Hematopoietic multipotent progenitor cell treated with erythropoietin and hydrocortisone succinate and interleukin-3 and kit ligand, for 15 days (in vitro differentiated cells): ENCODE measurements at places on chromosomes 6 and 20.

- DNase-seq, result no peak
These were observed 7.6 kb upstream of the HIVEP2 start for GRCh38 chr6:142952614-142953013.

- no peak for DNase-seq
These were observed 23.5 kb downstream of the PLEKHG1 start for GRCh38 chr6:150622941-150623874.

DNA sequence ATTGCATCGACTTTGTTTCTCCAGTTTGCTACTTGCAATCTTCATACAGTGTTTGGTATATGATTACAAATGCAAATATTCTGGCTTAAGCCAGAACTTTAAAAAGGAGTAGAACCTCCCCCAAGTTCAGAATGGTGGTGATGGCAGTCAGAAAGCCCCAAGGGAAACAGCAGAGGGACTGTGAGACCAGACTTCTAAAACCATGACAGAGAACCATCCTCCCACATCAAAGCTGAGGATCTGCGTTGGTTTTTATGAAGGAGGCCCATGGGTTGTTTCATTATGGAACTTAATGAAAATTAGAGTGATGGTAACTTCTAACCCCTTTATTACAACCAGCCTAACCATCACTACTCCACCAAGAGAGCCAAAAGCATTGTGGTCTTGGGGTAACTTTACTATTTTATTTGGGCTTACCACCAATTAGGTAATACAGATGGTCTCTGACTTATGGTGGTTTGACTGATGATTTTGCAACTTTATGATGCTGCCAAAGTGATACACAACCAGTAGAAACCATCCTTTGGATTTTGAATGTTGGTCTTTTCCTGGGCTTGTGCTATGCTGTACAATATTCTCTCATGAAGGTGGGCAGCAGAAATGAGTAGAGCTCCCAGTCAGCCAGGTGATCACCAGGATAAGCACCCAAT, 10.9 kb upstream of the MRS2 start:
- no peak for DNase-seq

GRCh38 chr20:61909821-61910220, 155.9 kb downstream of the TAF4 start:
- no peak for DNase-seq

GRCh38 chr20:17835240-17835933, 133.2 kb downstream of the SNX5 start:
- DNase-seq, result no peak

- DNase-seq, result no peak
These were observed 245.9 kb upstream of the HS3ST5 start for GRCh38 chr6:114588726-114589125.

DNA sequence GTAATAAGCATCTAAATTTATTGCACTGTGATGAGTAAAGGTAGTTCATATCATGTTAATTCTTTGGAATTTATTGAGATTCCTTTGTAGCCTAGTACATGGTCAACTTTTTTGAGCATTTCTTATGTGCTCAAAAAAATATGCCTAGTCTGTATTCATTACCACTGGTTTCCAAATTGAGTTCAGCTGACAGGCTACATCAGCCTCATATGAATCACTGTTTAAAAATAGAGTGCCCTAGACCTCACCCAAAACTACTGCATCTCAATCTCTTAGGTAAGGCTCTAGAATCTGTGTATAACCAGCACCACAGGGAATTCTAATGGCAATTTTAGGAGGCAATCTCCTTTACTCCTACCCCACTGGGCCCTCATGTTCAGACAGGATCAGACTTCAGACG, 16.7 kb upstream of the FOXF2 start:
- no peak for DNase-seq

DNA sequence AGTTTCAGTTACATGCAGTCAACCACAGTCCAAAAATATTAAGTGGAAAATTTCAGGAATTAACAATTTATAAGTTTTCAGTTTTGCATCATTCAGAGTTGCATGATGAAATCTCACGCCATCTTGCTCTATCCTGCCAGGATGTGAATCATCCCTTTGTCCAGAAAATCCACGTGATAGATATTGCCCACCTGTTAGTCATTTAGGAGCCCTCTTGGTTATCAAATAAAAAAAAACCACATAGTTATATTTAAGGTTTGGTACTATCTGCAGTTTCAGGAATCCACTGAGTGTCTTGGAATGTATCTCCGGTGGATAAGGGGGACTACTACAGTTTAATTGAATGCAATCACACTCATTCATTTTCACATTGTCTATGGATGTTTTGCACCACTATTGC, 1249.0 kb upstream of the CITED2 start:
- DNase-seq, result no peak

DNA sequence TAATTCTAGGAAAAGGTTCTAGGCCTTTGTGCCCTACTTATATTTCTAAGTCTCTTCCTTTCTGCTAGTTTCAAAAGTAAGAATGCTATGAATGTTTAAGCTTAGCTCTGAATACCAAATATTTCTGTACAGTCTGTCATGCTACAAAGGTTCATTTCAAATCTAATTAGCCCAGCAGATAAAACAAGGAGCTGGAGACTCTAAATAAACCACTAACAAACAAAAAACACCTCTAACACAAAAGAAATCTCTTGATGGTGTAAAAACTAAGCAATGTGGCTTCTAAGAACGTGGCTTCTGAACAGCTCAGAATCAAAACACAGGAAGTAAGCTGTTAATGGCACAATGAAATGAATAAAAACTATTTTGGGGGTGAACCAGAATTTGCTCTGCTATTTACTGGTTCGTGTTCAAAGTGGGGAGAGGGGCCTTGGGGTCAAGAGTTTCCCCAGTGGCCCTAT, 198.3 kb downstream of the BCAS1 start:
- no peak for DNase-seq

- no peak for DNase-seq
These were observed 32.4 kb downstream of the PHACTR1 start for GRCh38 chr6:12748815-12749521.

DNA sequence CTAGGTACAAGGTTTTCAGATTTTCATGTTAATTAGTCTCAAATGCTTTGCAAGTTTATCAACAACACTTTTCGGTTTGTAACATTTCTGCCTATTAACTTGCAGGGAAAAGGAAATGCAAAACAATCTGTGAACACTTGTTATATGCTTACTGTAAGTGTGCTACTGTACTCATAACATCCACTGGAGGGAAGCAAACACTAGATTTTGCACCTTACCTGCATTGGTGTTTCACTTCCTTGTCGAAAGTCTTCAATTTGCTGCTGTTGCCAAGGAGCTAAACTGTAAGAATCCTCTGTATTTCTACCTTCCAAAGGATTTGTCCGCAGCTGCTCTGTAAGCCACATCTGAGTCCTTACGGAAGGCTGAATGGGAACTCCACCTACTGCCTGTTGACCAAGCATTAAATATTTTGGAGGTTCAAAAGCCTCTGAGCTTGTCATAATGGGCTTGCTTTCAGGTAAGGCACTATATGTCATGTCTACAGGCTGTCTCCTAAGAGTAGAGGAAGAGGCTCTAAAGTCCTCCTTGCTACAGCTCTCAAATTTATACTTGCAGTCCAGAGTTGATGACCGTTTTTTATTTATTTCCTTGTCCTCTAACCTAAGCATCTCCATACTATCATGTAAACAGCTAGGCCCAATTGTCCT, 17.3 kb downstream of the PLN start:
- DNase-seq, result no peak

GRCh38 chr6:41555326-41556300, 9.4 kb downstream of the FOXP4 start:
- DNase-seq, result no peak

DNA sequence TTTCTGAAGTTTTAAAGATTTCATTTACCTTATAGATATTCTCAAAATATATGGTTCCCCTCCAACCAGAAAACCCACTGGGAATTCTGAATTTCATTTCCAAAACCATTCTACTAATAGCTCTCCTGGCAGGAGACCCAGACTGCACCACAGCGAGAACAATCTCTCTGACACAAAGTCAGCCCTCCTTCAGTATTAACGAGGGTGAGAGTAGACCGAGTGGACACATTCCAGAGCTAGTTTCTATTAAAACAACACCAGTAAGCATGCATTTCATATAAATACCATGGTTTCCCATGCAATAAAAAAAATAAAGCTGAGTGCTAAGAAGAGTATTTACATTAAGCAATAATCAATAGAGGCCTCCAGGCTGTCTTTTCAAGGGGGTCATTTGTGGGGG, 899.6 kb upstream of the SLC35B3 start:
- no peak for DNase-seq

GRCh38 chr6:161443848-161444247, 170.0 kb upstream of the AGPAT4 start:
- DNase-seq, result no peak

- DNase-seq, result no peak
These were observed 7.8 kb upstream of the PLTP start for GRCh38 chr20:45919542-45920399.

GRCh38 chr6:124557873-124558272, 404.4 kb upstream of the RNF217 start:
- DNase-seq, result no peak

GRCh38 chr20:36499723-36500501, 41.4 kb upstream of the MYL9 start:
- DNase-seq, result no peak

DNA sequence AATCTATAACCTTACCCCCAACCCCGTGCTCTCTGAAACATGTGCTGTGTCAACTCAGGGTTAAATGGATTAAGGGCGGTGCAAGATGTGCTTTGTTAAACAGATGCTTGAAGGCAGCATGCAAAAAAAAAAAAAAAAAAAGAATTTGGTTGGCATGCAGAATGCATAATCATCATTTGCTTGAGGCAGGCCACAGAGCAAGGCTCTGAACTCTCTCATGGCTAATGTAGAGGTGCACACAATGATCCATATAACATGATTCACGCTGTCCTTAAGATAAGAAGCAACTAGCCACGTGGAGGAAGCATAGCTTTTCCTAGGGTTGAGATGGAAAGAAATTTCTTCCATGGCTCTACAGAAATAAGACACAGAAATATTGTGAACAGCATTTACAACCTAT, 27.6 kb upstream of the RPN2 start:
- no peak for DNase-seq

- DNase-seq, result no peak
These were observed 60.5 kb upstream of the GGTLC1 start for GRCh38 chr20:24049081-24049480.

- no peak for DNase-seq
These were observed 697 bp downstream of the PPT2 start for GRCh38 chr6:32154514-32155161.

DNA sequence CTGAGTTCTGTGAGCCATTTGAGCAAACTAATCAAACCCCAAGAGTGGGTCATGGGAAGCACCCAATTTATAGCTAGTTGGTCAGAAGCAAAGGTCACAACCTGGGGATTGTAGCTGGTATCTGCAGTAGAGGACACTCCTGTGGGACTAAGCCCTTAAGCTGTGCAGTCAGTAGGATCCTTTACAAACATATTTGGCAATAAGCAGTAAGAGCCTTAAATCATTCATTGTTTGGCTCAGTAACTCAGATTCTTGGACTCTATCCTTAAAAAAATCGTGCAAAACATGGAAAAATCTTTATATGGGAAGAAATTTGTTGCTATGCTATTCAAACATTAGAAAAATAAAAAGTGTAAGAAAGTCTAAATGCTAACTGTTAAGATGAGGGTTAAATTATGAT, 29.9 kb downstream of the FRK start:
- no peak for DNase-seq

DNA sequence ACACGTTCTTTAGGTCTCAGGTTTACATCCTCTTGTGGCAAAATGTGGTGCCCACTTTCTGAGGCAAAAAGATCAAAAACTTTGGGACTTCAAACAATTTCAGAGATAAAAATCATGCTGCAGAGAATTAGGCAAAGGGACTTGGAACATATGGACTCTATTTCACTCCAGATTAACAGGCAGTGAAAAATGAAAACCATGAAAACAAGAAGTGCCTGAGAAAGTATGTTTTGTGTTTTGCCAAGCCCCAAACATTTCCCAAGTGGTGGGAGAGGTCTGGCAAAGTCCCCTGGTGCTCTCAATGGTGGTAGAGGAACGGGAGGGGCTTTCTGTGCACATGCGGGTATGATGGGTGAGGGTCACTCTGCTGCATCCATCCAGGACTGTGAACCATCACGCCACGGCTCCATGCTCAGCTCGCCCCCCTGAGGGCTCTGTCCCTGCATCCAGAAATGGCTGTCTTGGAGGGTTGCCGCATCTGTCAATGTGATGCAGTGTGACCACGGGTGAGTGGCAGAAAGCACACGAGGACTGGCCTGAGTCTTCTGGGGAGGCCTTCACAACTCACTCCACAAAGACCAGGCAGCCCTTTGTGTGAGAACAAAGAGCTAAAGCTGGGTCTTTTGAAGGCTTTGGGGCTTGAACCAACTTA, 43.2 kb upstream of the TBC1D7 start:
- no peak for DNase-seq

GRCh38 chr6:150394053-150394898, 25.5 kb downstream of the IYD start:
- no peak for DNase-seq

DNA sequence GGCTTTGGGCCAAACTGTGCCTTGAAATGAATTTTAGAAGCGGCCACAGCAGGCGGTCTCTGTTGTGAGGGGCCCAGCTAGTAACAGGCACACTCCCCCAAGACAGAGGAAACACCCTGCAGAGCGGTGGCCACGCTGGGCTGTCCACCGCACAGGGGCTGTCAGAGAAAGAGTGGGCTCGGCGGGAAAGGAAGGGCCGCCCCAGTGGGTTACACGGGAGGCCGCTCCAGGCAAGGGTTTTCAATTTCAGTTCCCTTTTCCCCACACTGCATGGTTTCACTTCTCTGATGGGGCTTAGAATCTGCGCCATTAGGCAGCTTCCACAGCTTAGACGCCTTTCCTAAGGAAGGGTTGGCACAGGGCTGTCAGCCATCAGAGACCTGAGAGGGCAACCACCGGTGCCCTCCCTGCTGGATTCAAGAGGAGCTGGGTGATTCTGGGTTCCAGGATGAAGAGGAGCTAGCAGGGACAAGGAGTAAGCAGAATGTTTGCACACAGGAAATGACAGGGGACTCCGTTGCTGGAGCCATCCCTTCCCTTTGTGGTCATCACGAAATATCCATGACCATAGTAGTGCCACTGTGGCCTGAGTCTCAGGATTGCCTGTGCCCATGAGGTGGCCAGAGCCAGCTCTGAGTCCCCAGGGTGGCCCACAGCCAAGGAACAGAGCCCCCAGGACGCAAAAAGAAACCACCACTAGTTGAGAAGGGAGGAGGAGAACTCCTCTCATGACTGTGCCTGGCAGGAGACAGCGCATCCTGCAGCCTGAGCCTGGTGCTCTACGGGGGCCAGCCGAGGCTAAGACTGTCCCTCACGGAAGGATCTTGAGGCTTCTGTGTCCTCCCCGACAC, 282.7 kb downstream of the NRN1 start:
- no peak for DNase-seq
